ENCODE measurements at places on chromosomes 1 and 21.

GRCh38 chr1:221849897-221850296, 108.0 kb upstream of the DUSP10 start:
- no peak for DNase-seq

GRCh38 chr1:31434101-31434871, 21.3 kb downstream of the SERINC2 start:
- DNase-seq: no peak

DNA sequence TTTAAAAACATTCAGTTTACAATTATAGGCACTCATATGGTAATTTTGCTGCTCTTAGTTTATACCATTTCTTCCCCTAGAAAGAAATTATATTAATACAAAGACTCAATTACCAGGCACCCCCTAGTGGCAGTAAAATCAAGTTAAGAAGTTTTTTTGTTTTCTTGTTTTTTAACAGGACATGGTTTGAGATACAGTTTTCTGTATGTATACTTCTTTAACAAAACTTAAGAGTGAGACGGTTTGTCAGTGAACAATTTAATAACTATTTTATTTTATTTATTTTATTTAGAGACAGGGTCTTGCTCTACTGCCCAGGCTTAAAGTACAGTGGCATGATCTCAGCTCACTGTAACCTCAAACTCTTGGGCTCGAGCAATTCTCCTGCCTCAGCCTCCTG, 224.6 kb downstream of the FAF1 start:
- no peak for DNase-seq

DNA sequence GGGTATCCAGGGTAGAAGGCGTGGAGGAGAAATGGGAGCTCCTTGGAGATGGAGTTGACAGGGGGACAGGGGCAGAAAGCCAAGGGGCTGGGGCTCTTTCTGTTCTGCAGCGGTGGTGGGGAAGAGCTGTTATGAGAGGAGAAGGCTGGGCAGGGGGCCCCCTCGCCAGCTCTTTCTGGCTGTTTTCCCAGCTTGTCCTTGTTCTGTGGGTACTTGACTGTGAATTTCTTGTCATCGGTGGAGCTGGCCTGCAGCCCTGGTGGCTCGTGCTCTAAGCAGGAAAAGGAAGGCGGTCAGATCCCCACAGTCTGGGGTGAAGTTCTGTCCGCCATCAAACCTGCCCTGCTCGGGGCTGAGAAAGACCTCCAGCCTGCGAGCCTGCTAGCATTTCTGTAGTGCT, 7.6 kb downstream of the ZNF683 start:
- DNase-seq: no peak

- DNase-seq: no peak
These were observed 192.5 kb upstream of the GREM2 start for GRCh38 chr1:240804475-240804874.

DNA sequence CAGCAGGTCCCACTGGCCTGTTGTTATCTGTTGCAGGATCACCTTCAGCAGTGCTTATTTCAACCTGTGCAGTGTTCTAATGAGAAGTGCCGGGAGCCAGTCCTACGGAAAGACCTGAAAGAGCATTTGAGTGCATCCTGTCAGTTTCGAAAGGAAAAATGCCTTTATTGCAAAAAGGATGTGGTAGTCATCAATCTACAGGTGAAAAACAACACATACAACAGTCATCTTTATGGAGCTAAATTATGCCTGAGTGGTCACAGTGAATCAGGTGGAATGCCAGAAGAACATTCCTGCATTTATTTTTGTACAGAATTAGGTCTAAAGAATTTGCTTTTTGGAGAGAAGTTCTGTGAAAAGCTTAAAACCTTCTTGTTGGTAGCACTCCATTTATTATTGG, 33.2 kb downstream of the TRAF5 start:
- DNase-seq: no peak

DNA sequence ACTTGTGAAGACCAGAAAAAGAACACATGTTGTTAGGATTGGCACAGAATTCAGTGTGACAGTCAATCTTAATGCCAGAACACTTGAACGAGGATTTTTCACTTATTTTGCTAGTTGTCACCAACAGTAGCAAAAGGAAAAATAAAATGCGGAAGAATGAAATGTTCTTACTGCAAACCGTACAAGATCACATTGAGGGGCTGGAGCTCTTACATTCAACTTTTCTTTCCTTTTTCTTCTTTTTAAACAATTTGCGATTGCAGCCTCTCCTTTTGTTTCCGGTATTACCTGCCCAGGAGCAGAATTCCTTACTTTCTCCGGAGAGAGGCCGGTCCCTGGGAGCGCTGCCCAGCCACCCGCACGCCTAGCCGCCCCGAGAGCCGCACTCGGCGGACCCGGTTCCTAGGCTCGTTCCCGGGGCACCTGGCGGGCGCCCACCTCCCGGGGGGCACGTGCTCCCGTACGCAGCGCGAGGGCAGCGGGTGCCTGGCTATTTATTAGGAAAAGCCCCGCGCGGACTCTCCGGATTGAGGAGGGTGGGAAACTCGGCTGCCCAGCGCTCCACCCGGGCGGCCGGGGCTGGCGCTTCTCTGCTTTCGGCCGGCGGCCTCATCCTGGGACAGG, 1.2 kb upstream of the CAMTA1 start:
- no peak for DNase-seq

GRCh38 chr1:85188530-85188929, 12.3 kb downstream of the SYDE2 start:
- DNase-seq: no peak

GRCh38 chr1:201023517-201023902, at the start of gene KIF21B:
Gene KIF21B (minus strand): TSS chr1:201023714. CDS start chr1:201023383, 331 bp downstream.
- peak; percentile 71 for DNase-seq

DNA sequence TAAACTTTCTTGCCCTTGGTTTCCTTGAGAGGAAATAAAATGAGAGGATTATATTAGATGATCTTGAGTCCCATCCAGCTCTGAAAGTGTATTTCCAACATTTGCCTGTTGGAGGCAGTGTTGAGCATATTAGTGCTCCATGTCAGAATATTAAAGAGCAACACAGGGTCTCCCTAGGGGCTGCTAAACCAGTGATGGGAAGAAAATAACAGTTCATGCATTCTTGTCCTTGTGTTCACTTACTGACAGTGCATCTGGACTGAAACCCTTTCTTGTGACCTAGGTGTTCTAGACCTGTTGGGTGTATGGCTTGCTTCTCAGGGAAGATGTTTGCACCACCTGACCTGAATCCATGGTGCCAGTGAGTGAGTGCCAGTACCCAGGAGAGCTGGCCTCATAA, 124.7 kb upstream of the KIAA0040 start:
- no peak for DNase-seq

- DNase-seq: no peak
These were observed 42.8 kb downstream of the DPH5 start for GRCh38 chr1:100982793-100983192.

GRCh38 chr1:181392613-181393220, 90.6 kb upstream of the CACNA1E start:
- no peak for DNase-seq

DNA sequence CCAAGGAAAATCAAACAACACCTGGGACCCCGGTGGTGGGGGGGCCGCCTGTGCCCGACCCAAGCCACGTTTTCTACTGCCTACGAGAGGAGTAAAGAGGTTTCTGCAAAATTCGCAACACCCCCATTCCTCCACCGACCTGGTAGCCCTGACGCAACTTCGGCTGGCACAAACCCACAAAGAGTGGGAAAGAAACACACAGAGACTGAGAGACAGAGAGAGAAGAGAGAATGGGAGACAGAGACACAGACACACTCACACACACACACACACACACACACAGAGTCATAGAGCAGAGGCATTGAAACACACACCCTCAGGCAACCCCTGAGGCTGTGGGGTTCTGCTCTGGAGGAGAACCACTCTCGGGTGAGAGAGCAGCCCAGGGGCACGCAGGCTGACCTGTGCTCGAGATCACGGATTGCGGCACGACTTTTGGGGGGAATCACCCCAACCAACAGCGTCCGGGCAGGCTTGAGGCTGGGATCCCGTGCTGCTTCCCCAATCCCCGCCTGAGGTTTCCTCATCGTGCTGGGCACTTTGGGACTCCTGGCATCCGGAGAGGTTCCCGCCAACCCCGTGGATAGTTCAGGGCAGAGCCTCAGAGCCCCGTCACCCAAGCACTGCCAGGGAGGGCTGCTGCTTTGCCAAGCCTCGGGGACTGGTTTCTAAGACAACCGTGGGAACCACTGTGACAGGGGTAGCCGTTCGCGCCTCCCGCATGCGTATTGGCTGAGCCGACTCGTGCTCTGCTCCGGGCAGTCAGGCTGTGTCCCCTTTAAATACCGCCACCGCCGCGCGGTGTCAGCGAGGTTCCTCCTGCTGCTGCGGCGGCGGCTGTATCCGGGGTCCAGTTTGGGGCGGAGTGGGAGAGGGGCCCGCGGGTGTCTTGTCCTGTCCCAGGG, 682.4 kb upstream of the TPTE start:
- DNase-seq: no peak

GRCh38 chr1:78493451-78493850, 2.7 kb downstream of the PTGFR start:
- no peak for DNase-seq

- no peak for DNase-seq
These were observed 7.2 kb upstream of the MIA3 start for GRCh38 chr1:222610728-222611127.

DNA sequence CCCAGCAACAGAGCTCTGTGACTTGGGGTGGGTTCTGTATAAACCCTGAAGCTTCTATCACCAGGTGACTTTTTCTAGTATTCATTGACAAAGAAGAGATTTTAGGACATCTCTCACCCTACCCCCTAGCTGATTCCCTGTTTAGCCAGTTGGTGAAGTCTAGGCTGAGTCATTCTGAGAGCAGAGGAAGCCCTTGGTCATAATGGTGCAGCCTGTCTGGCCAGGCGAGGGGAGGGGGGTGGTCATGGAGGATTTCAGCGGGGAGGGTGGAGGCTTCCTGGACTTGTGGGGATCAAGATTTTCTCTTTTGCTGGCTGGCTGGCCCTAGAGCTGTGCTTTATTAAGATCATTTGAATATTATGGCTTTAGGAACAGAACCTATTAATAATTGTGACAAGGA, 262.6 kb downstream of the CAMTA1 start:
- DNase-seq: no peak

GRCh38 chr1:157893686-157894085, 52.1 kb upstream of the CD5L start:
- no peak for DNase-seq

GRCh38 chr1:43552813-43553212, 22.1 kb downstream of the PTPRF start:
- DNase-seq: no peak

DNA sequence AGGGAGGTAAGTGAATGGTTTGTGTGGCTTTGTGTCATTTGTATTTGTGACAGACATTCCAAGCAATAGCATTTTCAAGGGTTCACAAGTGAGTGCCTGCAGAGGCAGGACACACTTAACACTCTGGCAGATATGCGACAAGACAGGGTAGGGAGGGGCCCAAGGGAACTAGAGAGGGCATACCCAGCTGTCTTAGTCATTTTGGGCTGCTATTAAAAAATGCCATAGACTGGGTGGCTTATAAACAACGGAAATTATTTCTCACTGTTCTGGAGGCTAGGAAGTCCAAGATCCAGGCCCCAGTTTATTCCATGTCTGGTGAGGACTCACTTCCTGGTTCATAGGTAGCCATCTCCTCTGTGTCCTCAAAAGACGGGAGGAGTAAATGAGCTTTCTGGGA, 137.4 kb downstream of the FGGY start:
- DNase-seq: no peak

GRCh38 chr1:63189677-63190076, 132.7 kb upstream of the FOXD3 start:
- peak; percentile 16 for DNase-seq

DNA sequence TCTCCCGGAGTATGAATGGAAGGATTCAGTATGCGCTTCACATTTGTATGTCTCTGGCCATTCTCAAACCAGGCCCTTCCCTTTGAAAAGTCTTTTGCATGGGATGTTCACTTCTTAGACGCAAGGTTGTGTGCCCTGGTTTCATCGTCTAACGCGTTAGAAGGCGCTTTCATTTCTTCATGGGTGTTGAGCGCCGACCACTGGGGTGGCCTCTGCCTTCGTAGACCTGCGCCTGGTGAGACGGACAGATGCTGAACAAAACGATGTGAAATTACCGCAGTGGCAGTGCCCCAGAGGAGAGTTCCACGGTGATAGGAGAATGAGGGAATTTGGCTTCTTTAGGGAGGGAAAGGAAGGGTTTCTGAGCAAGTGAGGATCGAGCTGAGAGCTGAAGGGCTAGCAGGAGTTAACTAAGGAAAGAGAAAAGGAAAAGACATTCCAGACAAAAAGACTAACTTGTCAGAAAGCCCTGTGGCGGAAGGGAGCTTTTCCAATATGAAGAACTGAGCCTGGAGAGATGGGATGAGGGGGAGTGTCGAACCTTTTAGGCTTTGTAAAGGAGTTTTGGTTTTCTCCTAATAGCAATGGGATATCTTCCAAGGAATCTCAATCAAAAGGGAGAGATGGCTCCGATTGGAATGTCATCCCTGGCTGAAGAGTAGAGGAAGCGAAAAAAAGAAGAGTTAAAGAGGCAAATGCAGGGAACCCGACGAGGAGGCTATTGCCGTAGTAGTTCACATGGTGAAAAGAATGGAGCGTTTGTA, 951 bp downstream of the GGPS1 start:
- no peak for DNase-seq

GRCh38 chr1:177737456-177737855, 232.4 kb downstream of the SEC16B start:
- no peak for DNase-seq

Measured in DMS153 (cell line).